ENCODE measurements at places on chromosomes 5 and 9. TPM values are rescaled to one million over a fixed set of nuclear protein-coding genes. Genes with fewer than 3 reads are reported as not detected.
A peak's percentile ranks its signal among the peaks of the same experiment; 100 is the strongest.

GRCh38 chr5:172870291-172870714, 36.3 kb downstream of the ERGIC1 start:
- DNase-seq, result peak; percentile 97

DNA sequence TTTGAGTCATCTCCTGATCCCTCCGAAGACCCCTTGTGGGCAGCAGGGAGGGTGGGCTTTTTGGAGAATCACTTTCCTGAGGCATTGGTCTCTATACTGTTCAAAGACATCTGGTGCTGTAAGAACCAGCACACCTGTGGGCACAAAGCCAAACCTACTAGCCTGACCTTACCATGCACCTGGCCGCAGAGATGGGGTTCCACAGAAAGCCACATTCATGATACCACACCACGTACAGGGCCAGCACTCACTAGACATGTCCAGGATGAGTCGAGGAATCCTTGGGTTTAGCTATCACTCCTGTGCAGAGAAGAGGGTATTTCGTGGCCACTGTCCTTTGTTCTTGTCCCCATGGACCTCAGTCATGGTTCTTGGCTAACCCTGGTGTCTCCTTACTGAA, 203.4 kb downstream of the CACNA1B start:
- no peak for DNase-seq

- no peak for DNase-seq
These were observed 422.3 kb upstream of the WWC1 start for GRCh38 chr5:167869125-167869524.

GRCh38 chr5:9423571-9423970, 122.3 kb downstream of the SEMA5A start:
- no peak for DNase-seq

The SPATA9 gene
- total RNA-seq, result not detected

The ITGA1 gene
- total RNA-seq, result 1.9 TPM

All from endothelial cell of umbilical vein (primary cell).